ELR (cell line): ENCODE measurements at places on chromosomes 5 and 9.

- peak; percentile 52 for DNase-seq
Measured at GRCh38 chr9:21555911-21556310, 73.8 kb upstream of the IFNE start.

DNA sequence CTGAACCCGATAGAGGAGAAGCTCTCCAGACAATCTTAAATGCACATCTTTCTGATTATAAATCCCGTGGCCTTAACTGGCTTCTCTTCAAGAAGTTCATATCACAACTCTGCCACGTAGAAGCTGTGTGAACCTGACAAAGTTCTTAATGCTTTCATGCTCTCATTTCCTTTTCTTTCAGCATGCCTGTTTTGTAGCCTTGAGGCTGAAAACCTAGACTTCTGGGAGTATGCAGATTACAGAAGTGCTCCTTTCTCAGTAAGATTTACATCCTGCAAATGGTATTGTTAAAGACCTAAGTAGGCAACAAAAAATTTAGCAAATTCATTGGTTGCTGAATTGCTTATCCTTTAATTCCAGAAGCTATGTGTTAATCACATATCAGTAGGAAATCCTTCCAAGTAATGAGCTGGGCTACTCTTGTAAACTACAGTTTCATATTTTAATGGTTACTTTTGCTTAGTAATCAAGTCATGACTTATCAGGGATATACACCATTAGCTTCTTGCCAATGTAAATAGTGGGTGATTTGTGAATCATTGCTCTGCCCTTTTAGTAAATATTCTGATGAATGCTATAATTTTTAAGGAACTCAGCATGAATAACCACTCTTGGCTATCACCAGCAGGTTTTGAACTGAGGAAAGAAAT lies 334.7 kb downstream of the FBXL7 start:
- peak; percentile 83 for DNase-seq

GRCh38 chr9:91694081-91694870 lies 255.8 kb downstream of the ROR2 start:
- no peak for DNase-seq

GRCh38 chr5:101663543-101663942 lies 632.5 kb downstream of the SLCO4C1 start:
- peak; percentile 8 for DNase-seq

GRCh38 chr5:36820900-36821299 lies 55.7 kb upstream of the NIPBL start:
- DNase-seq = no peak

- DNase-seq = no peak
Measured at GRCh38 chr9:38437193-38437823, 13.1 kb upstream of the IGFBPL1 start.

GRCh38 chr5:16909464-16909863 lies 26.6 kb downstream of the MYO10 start:
- DNase-seq = no peak

DNA sequence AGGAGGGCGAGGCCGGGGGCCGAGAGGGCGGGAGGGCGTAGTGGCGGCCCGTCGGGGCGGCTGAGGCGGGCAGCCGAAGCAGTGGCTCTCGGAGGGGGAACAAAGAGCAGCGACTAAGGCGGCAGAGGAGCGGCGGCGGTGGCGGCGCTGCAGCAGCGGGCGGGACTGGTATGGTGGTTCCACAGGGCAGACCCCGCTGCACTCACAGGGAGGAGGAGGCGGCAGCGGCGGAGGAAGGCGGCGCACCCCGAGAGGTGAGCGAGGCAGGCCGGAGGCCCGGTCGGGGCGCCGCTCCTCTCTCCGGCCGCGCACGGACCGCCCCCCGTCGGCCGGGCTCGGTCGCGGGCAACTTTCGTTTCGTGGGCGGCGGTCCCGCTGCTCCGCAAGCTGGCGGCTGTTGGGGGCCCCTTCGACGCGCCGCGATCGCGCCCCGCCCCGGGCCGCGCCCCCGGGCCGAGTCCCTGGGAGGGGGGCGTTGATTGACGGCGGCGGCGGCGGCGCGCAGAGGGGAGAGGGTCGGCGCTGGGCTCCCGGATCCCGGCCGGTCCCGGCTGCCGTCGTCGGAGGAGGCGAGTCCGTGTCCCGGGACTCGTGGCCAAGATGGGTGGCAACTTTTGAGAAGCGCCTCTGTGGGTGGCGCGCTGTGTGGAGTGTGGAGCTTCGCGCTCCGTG lies 467 bp downstream of the CNOT6 start:
- peak; percentile 40 for DNase-seq

DNA sequence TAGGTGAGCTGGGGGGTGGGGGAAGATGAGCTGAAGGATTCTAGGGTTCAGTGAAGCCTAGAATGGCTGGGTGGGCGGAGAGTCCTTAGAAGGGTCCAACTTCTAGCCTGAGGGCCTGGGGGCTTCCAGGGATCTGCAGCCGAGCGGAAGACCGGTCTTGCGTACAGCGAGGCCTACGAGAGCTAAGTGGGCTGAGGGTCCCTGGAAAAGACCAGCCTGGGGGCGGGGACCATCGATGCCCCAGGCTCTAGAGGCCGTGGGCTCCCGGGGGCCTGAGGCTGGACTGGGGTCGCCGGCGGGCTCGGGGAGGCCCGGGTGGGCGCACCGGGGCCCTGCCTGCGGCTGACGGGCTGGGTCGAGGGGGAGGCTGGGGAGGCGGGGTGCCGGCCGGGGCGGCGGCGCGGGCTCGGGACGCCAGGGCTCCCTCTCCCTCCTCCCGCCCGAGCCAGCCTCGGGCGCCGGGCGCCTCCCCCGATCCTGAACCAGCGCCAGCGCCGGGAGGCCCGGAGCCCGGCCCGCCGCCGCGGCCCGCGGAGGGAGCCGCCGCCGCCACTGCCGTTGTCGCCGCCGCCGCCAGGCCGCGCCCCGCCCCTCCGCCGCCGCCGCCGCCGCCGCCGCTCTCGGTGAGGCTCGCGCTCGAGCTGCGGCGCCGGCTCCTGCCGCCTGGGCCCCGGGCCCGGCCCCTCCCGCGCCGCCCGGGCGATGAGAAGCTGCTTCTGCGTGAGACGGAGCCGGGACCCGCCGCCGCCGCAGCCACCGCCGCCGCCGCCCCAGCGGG lies at the start of gene MVB12B:
MVB12B (plus strand) TSS at position 602 of the 778 bp plus-strand sequence; CDS start at position 703, 101 bp downstream.
- DNase-seq = peak; percentile 47

- DNase-seq = no peak
Measured at GRCh38 chr9:87095951-87096350, 148.6 kb upstream of the GAS1 start.

- no peak for DNase-seq
Measured at GRCh38 chr9:93224591-93224990, 40.7 kb downstream of the WNK2 start.

DNA sequence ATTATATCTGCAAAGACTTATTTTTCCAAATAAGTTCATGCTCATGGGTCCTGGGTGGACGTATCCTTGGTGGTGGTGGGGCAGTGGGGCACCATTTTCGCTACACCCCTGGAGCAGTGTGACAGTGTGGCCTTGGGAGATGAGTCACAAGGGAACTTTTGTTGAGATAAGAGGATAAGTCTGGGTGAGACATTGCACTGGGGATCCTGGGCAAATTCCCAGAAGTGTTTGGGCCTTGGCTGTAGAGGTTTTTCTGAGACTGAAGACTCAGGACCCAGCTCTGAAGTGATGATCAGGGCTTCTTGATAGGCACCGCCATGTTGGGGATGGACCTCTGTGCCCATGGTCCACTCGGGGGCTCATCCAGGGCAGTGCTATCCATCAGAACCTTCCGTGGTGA lies 149.4 kb downstream of the MACROH2A1 start:
- peak; percentile 50 for DNase-seq

GRCh38 chr5:58351190-58351589 lies 108.7 kb downstream of the PLK2 start:
- no peak for DNase-seq

DNA sequence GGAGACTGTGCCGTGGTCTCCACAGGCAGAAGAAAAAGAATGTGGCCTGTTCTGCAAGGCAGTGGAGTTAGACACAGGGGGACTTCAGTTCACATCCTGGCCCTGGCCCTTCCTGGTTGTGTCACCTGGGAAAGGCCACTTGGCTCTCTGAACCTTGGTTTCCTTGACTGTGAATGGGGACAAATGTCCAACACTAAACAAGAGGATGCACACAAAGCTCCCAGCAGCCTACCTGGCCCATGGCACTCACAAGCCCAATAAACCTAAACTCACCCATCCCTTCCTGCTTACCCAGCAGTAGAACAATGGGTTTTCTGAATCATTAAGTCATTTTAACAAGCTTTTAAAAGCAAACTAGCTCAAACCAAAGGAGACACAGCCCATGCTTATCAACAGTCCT lies 103.9 kb downstream of the FRMD3 start:
- no peak for DNase-seq

DNA sequence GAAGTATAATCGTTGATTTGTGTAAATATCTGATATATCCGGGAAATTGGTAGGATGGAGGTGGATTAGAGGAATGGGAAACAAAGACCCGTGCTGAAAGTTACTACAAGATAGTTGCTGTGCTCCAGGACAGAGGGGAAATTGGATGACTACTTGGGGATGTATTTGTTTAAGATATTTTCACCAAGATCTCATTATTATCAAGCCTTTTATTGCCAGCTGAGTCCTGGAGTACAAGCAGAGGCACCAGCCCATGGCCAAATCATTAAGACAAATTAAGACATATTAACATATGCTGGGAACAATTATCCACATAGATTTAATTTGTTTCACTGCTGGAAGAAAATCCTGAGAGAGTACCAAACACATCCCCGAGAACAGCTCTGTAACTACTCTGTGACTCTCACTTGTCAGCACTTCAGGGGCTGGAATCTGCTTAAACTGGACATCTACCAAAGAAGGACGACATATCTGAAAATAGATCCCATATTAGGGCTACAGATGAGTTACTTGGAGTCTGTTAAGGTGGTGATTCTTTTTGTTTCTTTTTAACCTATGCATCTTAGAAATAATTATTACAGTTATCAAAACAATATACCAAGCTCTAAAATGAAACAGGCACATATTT lies 68.2 kb downstream of the SLC1A1 start:
- no peak for DNase-seq

- no peak for DNase-seq
Measured at GRCh38 chr9:6113819-6114218, 98.4 kb upstream of the RANBP6 start.

- no peak for DNase-seq
Measured at GRCh38 chr5:110398951-110399350, 327.5 kb downstream of the TMEM232 start.

GRCh38 chr5:8458038-8458383 lies 589.1 kb downstream of the MTRR start:
- DNase-seq = peak; percentile 56

DNA sequence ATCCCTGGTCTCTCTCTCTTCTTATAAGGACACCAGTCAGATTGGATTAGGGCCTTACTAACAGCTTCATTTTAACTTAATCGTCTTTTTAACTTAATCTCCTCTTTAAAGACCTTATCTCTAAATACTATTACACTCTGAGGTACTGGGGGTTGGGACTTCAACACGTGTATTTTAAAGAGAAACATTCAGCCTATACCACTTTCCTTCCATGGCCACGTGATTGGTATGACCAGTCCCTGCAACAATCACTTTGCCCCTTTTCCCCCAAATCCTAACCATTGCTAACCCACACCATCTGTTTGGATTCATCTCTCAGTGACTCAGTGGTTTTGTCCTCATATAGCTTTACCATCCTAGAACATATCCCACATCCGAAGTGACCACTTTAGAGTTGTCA lies 3.8 kb upstream of the MAN2A1 start:
- no peak for DNase-seq

DNA sequence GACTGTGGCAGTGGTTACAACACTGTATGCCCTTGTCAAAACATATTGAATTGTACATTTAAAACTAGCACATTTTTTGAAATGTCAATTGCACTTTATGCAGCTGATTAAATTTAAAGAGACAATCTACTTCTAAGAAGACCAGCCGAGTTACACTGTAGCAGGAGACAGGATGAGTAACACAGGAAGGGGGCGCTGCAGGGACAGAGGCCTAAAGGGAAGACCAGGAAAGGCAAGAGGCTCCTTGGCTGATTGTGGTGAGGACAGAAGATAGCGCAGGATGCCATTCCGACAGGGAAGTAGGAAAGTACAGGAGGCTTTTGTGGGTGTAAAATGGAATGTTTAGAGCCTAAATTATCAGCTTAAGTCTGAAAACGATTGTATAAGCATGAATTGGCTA lies 28.2 kb upstream of the PPP2R2B start:
- DNase-seq = peak; percentile 8

- no peak for DNase-seq
Measured at GRCh38 chr5:78562001-78562400, 86.6 kb downstream of the LHFPL2 start.

DNA sequence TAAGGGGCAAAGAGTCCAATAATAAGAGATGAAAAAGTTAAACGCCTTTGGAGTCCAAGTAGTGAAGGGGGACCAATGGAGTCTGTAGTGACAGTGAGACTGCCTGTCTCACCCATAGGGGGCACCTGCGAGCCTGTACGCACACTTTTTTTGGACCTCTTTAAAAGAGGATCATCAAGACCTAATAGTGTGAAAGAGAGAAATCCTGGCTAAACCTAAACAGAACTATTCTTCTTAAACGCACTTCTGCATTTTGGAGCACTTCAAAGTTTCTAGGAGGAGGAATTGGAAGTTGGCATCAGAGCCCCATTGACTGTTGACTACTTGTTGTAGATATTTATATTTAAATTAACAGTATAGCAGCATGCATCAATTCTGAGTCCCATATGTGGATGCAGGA lies 636.1 kb upstream of the KLF4 start:
- DNase-seq = peak; percentile 15

DNA sequence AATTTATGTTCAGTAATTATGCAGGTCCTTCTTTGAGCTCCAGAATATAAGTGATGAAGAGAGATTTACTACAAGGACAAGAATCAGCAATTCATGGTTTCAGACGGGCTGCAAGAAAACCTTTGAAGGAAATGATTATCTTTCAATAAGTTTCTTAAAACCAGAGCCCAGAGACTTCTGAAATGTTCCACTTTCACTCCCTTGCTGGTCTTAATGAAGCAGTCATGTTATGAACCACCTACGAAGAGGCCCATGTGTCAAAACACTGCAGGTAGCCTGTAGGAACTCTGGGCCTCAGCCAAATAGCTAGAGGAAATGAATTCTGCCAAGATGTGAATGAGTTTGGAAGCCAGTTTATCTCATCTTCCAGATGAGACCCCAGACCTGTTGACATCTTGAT lies 505.9 kb upstream of the MEF2C start:
- DNase-seq = no peak

GRCh38 chr5:177404641-177405179 lies 4.2 kb upstream of the PFN3 start:
- no peak for DNase-seq

- DNase-seq = no peak
Measured at GRCh38 chr5:39730006-39730405, 305.2 kb upstream of the DAB2 start.

GRCh38 chr5:141711687-141712086 lies 29.7 kb upstream of the ARAP3 start:
- no peak for DNase-seq

DNA sequence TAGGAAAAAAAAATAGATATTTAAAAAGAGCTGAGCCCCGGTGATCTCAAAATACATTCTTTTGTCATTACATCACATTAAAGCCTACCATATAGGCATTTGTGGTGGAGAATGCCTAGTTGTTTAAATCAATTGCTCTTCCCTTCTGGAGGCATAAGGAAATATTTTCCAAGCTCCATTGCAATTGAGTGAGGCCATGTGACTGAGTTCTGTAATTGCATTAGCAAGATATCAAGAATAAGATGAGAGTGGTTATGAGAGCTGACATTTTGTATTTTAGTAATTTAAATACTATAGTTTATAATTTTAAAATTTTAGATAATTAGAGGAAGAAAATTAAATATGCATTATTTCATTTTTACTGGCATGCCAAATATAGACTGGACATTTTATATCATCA lies 1195.9 kb downstream of the DTWD2 start:
- peak; percentile 4 for DNase-seq

- DNase-seq = no peak
Measured at GRCh38 chr9:38130724-38131123, 61.7 kb upstream of the SHB start.
